Hematopoietic multipotent progenitor cell treated with erythropoietin and hydrocortisone succinate and interleukin-3 and kit ligand, for 6 days (in vitro differentiated cells): ENCODE measurements at places on chromosomes 1 and 21.
A peak's percentile ranks its signal among the peaks of the same experiment; 100 is the strongest.

DNA sequence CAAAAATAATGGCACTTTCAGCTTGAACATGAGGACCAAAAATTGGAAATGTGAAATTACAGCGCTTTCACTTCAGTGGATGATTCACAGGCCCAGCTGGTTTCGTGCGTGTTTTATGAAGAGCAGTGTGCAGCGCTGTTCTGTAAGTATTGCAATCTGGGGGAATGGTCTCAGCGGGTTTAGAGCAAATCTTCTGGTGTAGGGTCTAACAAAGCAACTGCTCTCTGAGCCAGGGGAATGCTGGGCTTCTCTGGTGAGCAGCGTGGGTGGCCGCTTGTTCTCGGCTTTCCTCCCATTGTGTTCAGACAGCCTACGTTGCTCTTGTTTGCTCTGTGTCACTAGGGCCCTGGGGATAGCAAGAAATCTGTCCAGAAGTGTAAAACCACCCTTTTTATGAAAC, 42.4 kb upstream of the GADD45A start:
- DNase-seq: no peak

DNA sequence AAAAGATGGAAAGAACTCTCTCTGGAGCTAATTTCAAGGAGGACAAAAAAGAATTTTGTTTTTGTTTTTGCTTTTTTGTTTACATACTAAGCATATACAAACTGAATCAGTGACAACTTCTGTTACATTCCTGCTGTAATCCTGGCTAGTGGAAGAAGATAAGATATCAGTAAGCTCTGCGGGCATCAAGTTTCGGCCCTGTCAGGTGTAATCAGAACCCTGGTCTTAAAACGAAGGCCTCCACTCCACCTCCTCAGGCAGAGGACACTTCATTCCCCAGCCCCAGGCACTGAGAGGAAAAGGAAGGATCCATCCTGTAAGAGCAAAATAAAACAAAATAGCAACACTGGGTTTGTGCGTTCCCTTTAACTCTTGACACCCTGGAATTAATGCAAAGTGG, 88.9 kb upstream of the ARHGAP29 start:
- no peak for DNase-seq

DNA sequence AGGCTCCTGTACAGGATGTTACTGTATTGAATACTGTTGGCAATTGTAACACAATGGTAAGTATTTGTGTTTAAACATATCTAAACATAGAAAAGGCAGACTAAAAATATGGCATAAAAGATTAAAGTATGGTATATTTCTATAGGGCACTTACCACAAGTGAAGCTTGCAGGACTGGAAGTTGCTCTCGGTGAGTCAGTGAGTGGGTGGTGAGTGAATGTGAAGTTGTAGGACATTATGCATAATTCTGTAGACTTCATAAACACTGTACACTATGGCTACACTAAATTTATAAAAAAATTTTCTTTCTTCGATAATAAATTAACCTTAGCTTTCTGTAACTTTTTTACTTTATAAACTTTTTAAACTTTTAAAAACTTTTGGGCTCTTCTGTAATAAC, 13.7 kb upstream of the TRIM62 start:
- DNase-seq: no peak

- DNase-seq: peak; percentile 30
Measured at GRCh38 chr1:184975208-184975870, 1.0 kb upstream of the NIBAN1 start.

- no peak for DNase-seq
Measured at GRCh38 chr1:230158415-230159291, 91.6 kb downstream of the GALNT2 start.

GRCh38 chr1:34988581-34988980, 3.4 kb upstream of the TMEM35B start:
- DNase-seq: no peak

DNA sequence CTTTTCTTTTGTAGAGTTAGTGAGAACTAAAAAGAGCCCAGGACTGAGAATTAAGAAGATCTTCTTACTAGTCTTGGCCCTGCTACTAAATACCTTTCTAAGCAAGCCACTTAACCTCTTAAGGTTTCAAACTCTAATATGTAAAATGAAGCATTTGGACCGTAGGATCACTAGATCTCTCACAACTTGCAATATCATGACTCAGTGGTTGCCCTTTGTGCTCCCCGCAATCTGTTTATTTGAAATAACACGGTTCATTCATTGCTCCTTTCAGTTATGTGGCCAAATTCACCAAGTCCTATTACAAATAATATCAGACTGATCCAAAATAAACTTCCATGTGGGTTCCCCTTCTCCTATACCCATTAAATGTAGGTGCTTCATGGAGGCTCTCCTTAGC, 10.8 kb downstream of the PALMD start:
- no peak for DNase-seq

- DNase-seq: no peak
Measured at GRCh38 chr1:40794048-40794447, 10.5 kb downstream of the KCNQ4 start.

GRCh38 chr1:9494936-9495758, 44.1 kb upstream of the SLC25A33 start:
- peak; percentile 70 for DNase-seq

DNA sequence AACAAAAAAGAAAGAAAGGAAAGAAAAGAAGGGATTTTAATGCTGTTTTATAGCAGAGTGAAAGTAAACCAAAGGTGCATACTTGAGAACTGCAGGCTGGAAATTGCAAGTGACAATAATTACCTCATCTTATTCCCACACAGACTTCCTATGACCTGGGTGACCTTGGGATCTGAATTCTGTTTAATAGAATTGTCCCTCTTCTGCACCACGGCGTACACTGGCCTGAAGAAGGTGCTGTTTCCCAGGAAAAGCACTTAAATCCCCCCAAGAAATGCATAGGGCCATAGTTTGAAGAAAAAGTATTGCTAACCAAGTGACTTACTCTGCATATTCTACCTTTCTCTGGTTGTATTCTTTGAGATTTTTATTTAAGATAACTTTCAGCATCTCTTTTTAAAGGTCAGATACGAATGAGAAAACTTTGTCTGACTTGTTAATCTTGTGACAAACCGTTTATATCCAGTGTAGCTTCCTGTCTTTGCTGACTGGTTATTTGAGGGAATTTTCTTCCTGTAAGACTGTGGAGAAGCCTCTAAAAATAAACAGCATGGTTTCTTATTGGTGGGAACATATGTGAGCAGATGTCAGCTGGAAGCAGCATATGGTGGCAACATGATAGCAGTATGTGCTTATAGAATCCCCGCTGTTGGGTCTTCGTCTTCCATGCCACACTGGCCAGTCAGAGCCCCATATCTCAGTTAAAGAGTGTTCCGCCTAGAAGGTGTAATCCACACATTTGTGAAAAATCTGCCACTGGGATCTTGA, 16.3 kb downstream of the TGFB2 start:
- DNase-seq: peak; percentile 33

GRCh38 chr1:30043256-30043655, 680.1 kb downstream of the MATN1 start:
- no peak for DNase-seq

DNA sequence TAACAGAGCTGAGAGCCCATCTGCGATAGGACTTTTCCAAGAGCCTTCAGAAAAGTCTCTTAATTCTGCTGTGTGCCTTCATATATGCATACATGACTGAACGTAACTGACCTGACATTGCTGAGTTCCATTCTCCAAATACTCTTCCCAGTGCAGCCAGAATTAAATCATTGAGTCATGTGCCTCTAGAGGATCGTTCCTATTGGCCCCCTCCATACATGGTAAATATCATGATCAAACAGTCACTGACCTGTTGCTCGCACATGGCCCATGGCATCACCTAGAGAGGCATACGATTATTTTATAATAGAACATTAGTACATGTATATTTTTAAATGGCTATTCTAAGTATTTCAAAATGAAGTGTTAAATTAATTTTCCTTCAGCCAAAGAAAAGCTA, 186.8 kb downstream of the PBX1 start:
- DNase-seq: no peak

DNA sequence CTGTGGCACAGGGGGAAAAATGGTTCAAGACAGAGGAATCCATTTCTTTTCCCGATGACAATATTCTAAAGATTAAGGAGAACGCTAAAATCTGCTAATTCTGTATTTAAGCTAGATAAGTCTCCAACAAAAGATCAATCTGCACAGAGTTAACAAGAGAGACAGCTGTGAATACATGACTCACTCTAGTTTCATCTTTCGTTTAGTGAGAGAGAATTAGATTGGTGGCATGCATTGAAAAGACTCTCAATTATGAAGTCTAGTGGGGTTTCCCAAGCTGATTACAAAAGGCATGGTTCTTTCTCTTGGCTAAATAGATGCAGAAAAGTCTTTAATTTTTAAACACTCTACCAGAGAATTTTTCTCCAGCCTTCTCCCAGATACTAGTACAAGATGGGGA, 34.4 kb downstream of the CAPN9 start:
- DNase-seq: no peak

- DNase-seq: peak; percentile 33
Measured at GRCh38 chr1:152622803-152623202, at the start of gene LCE3A. TSS of gene LCE3A (minus strand) at chr1:152623103. CDS start at chr1:152623103, 0 bp downstream.

GRCh38 chr21:45985471-45986315, 4.1 kb downstream of the COL6A1 start:
- peak; percentile 5 for DNase-seq

GRCh38 chr21:41611966-41612606, 104.1 kb upstream of the TMPRSS2 start:
- peak; percentile 12 for DNase-seq

DNA sequence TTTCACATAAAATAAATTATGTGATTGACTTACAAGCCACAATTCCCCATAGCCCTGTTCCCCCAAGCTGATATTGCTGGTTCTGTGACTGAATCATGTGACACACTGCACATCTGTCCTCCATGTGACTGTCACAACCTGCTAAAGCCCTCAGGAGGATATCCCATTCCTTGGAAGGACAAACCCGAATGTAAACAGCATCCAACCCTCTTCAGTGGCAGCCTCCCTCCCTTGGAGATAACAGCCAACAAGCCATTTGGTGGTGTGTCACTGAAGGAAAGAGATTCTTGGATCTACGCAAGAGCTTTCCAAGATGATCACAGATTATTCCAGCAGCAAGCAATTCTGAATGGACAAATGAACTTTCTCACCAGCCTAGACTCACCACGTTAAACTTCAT, 153.9 kb upstream of the TIAM1 start:
- DNase-seq: no peak

DNA sequence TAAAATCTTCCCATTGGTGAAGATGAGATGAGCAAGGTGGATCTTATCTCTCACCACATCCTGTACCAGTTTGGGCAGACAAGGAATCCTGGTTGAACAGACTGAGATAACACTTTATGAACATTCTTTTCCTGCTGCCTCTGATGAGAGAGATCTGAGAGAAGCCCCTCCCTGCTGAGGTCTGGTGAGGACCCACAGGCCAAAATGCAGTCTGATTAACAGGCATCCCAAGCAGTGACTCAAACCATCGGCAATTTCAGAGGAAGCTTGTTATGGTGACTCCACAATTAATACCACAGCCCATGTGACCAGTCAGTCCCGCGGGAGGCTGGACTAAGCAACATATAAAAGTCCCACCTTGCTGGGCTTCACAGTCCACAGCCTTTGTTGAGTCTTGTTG, at the start of gene PRR9:
Gene PRR9 (plus strand): TSS at position 373 of the 400 bp plus-strand sequence. CDS start 561 bp downstream, outside the sequence.
- peak; percentile 39 for DNase-seq

- no peak for DNase-seq
Measured at GRCh38 chr1:46110521-46110920, 21.9 kb downstream of the PIK3R3 start.

DNA sequence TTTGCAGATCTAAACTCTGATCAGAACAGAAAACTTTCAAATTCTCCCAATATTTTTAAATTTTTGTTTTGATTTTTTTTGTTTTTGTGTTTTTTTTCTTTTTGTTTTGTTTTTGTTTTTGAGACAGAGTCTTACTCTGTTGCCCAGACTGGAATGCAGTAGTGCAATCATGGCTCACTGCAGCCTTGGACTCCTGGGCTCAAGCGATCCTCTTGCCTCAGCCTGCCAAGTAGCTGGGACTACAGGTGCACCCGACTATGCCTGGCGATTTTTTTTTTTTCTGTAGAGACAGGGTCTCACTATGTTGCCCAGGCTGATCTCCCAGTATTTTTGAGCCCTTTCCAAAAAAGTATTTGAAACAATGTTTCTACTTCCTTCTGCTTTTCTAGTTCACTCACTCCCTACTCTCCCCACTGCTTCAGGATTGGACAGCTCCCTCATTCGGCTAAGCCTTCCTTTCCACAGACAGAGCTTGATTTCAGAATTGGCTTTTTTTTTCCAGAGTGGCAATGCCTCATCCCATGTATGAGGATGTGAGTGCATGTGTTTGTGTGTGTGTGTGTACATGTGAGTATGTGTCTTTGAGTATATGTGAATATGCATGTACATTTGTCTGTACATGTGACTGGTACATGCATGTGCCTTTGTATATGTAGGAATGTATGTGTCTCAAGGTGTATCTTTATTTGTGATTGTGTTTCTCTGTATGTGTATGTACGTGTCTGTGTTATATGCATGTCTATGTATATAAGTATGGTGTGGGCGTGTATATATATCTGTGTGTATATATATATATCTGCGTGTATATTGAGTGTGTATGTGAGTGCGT, 11.9 kb downstream of the LHX4 start:
- DNase-seq: no peak

- no peak for DNase-seq
Measured at GRCh38 chr21:46095814-46096595, 1.9 kb upstream of the COL6A2 start.

DNA sequence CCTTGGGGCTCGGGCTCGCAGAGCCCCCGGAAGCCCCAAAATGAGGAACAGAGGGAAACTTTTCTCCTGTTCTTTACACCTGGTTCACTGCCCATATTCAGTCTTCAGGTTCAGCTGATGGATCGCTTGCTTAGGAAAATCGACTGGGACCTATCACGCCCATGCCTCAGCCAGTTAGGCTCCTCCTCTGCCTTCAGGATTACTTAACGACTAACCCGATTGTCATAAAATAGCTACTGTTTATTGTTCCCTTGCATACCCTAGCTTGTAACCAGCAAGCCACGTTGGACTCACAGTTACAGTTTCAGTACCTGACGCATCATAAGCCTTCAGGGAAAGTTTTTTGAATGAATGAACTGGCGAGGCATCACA, 692 bp downstream of the TARDBP start:
- DNase-seq: no peak

DNA sequence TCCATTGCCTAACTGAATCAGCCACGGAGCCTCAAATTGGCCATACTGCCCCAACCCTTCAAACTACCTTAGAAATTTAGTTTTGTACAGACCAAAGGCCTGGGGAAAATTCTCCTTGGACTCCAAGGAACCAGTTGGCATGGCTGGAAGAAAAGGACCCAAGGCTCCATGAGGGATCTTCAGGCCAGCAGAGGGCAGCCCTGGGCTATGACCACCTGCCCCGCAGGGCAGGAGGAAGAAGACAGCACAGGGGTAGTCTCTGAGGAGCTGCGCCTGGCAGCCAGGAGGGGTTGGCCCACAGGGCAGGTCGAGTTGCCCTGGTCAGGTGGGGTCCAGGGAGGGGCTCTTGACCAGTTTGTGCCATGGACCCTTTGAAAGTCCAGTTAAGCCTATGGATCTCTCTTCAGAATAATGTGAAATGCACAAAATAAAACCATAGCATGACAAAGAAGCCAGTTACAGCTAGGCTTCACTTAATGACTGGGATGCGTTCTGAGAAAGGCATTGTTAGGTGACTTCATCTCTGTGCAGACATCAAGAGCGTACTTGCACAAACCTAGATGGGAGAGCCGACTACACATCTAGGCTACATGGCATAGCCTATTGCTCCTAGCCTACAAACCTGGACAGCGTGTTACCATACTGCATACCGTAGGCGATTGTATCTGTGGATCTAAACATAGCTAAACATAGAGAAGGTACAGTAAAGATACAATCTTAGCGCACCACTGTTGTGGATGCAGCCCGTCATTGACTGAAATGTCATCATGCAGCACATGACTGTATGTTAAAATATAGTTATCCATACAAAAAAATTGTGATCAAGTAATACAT, 26.1 kb downstream of the CACNA1S start:
- DNase-seq: peak; percentile 78

- peak; percentile 42 for DNase-seq
Measured at GRCh38 chr1:228487336-228488124, at the start of gene RNF187. TSS of gene RNF187 (plus strand) at chr1:228487382.
